ENCODE measurements at places on chromosomes 4 and X.

GRCh38 chr4:97123573-97123972 lies 1019.7 kb downstream of the STPG2 start:
- no peak for DNase-seq

- DNase-seq = no peak
Observed at GRCh38 chr4:159016593-159017024, 86.3 kb upstream of the RAPGEF2 start.

GRCh38 chr4:169963998-169964397 lies 62.2 kb downstream of the MFAP3L start:
- peak; percentile 26 for DNase-seq

GRCh38 chr4:5884796-5885195 lies 8.1 kb downstream of the CRMP1 start:
- DNase-seq = no peak

- DNase-seq = no peak
Observed at GRCh38 chr4:173626277-173626676, 96.2 kb upstream of the HAND2 start.

GRCh38 chr4:118680808-118681207 lies 4.4 kb upstream of the METTL14 start:
- DNase-seq = no peak

- no peak for DNase-seq
Observed at GRCh38 chrX:3603026-3603661, 110.3 kb downstream of the PRKX start.

- no peak for DNase-seq
Observed at GRCh38 chr4:113404841-113405240, 355.4 kb downstream of the ANK2 start.

DNA sequence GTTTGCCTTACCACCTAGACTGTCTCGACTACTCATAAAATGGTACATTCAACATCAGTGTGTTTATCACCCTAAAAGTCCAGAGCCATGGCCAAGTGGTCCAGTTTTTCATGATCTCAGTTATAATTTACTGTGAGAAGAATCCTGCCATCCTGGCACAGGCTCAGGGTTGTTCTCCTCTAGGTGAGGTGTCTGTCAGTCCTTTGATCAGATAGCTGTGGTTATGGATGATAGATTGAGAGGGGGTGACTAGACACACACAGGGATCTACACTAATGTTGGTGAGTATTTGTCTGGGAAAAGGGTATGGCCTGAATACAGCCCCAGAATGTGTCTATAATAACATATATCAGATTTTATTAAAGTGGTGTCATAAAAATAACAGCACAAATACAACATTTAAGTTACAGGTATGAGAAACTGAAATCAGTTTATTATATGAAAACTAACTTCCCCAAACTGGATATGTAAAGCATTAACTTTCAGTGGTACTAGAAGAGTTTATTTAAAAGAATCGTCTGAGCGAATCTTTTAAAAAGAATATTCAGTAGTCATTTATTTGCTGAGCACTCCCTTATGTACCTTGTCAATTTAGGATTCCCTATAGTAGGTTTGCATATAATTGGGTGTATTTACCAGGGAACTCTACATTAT lies 93.3 kb downstream of the STIM2 start:
- no peak for DNase-seq

DNA sequence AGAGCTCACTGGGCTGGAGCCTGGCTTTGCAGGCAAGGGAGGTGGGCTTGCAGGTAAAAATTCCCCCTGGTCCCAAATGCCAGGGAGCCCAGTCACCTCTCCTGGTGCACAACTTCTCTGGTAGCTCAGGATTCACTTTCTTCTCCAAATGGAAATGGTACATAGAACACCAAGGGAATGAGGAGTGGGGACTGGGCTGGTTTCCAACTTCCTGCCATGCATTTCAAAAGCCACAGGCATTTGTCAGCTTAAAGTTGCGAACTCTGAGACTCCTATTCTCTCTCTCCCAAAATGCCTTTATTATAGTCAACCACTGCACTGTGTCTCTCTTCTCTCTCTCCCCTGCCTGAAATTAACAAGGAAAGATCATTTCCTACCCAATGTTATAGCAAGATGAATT lies 177.3 kb downstream of the GRIA3 start:
- DNase-seq = no peak

DNA sequence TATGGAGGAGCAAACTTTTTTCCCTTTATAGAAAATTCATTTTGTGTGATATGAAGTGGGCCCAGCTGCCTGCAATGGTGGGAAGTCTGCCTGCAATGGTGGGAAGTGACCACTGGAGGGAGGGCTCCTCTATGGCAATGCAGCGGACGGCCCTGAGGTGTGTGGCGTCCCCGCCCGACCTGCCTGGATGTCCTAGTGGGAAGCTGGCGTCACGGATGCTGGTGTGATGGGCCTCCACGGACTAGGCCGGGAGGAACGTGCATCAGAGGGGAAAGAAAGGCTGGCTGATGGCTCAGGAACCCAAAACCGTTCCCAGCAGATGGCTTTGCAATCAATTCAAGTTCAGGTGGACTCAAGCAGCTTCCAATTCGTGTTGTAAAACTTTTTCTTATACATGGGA lies 177.9 kb downstream of the AFAP1 start:
- no peak for DNase-seq

- no peak for DNase-seq
Observed at GRCh38 chr4:140666889-140667614, 89.1 kb downstream of the TBC1D9 start.

DNA sequence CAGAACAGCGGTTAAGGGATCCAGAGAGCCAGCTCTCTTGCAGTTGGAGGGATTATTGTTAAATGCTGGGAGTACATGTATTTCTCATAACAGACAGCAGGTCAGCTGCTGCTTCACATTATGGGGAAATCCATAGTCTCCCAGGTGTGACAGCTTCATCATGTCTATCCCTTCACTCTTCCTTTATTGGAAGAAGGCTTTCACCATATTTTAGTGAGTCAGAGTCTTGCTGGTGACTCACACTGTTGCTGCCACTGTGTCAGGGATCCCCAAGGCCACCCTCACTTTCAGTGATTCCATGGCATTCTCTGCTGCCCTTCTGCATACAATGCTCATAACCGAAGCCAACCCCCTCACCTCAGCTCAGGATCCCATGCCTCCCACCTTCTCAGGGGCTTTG lies 32.9 kb upstream of the PAGE5 start:
- no peak for DNase-seq

DNA sequence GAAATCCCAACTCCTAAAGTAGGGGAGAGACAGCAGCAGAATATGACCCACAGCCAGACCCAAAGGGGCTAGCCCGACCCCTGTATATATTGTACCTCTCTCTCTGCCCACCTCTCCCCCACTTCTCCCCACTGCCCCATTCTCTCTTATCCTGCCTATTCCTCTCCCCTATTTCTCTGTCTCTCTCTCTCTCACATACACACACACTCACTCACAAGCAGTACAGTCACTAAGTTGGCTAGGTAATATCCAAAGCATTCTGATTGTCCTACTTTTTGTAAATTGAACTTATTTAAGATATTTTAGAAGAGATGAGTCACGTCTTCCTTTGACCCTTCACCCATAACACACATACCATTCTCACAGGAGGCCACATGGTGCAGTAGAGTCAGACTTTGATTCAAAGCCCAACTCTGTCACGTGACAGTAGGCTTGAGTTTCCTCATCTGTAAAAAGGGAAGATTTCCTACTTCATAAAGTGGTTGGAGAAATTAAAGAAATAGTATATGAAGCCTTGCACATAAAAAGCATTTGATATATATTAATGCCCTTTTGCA lies 29.5 kb downstream of the SRPX2 start:
- peak; percentile 71 for DNase-seq

GRCh38 chrX:71466979-71467523 lies 65.9 kb upstream of the OGT start:
- DNase-seq = no peak

DNA sequence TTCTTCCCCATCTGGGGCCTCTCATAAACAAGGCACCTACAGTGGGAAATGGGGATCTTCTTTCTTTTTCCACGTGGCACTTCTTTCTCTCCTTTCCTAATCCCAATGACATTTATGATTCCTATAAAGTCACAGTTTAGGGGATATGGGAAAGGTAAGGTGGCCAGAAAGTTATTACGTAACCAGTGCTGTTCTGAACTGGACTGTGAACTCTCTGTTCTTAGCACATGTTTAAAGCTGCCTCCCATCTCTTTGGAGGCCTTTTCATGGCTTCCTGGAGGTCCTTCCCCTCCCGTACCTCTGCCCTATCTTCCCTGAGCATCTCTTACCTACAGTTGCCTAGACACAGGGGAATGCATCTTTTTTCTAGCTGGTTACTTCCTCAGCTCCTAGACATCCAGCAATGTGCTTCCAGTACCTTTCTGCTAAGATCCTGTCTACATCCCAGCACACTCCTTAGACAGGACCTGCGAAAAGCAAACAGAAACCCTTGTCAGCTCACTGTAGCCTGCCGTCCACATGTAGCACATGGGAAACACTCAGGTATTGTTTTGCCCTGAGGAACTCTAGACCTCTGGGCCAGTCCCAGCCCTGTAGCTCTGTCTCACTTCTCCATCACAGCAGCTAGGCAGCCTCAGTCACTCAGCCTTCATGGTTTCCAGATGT lies 195.4 kb downstream of the NWD2 start:
- DNase-seq = no peak

DNA sequence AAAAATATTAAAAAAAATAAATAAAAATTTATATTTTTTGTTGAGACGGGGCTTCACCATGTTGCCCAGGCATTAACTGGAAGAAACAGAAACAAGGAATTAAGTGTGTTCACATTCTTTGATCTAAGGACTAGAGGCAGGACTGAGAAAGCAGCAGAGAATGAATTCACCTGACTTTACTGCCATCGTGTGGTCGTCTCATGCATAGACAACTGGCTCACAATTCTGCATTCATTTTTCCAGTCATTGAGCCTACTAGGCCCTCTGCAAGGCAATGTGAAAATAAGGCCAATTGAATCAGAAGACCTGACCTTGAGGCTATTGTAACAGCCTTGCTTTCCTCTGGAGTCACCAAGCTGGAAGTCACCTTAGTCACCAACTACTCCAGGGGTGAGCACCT lies 37.4 kb downstream of the LHFPL1 start:
- DNase-seq = no peak

DNA sequence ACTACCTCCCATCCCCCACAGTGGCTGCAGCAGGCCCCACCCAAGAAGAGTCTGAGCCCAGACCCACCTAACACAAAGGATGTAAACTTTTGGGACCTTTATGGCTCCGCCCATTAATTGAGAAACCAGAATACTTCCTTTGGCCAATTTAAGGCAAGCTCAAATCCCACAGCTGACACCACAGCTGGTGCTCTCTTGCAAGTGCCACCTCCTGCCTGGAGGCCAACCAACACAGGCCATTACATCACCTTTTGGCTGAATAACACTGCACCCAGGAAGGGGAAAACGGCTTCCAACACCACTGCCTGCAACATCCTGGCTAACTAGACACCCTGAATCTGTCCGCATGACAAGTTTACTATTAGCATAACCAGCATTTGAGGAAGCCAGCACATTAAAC lies 248.8 kb downstream of the PRDM5 start:
- no peak for DNase-seq

- no peak for DNase-seq
Observed at GRCh38 chr4:138494931-138495330, 252.8 kb upstream of the SLC7A11 start.

DNA sequence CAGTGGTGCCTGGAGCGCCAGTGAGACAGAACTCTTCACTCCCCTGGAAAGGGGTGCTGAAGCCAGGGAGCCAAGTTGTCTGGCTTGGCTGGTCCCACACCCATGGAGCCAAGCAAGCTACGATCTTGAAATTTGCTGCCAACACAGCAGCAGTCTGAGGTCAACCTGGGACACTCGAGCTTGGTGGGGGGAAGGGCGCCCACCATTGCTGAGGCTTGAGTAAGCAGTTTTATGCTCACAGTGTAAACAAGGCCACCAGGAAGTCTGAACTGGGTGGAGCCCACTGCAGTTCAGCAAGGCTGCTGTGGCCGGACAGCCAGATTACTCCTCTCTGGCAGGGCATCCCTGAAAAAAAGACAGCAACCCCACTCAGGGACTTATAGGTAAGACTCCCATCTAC lies 149.5 kb downstream of the EDA2R start:
- DNase-seq = no peak

DNA sequence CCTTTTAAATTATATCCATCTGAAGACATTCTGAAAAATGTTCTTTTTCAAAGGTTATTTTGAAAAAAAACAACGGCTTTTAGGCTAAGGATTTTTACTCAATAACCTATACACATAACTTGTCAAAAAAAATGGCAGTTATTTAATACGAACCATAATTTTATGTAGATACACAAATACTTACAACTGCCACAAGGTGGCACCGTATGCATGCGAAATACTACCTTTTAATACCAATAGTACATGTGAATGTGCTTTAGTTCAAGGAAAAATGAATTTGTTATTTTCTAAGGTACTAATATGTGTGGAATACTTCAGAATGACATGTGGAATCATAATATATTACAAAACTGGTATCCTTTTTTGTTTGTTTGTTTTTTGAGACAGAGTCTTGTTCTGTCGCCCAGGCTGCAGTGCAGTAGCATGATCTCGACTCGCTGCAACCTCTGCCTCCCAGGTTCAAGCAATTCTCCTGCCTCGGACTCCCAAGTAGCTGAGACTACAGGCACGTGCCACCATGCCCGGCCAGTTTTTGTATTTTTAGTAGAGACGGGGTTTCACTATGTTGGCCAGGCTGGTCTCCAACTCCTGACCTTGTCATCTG lies 4.6 kb upstream of the MAD2L1 start:
- DNase-seq = no peak

GRCh38 chr4:7591409-7592053 lies 156.8 kb upstream of the PSAPL1 start:
- no peak for DNase-seq

DNA sequence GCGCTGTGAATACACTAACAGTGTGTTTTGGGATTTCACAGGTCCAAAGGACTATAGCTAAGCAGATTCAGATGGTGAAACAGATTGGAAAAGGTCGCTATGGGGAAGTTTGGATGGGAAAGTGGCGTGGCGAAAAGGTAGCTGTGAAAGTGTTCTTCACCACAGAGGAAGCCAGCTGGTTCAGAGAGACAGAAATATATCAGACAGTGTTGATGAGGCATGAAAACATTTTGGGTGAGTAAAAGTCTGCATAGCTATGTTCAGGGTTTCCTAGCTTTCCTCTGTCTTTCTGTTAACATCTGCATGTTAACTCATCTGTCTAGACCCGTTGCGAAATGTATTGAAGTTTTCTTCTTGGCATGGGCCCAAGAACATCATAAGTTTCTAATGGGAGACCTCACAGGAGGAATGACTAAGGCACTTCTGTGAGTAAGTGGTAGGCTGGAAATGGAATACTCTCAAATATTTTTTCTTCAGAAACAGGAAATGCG lies 372.1 kb downstream of the BMPR1B start:
- DNase-seq = peak; percentile 100

DNA sequence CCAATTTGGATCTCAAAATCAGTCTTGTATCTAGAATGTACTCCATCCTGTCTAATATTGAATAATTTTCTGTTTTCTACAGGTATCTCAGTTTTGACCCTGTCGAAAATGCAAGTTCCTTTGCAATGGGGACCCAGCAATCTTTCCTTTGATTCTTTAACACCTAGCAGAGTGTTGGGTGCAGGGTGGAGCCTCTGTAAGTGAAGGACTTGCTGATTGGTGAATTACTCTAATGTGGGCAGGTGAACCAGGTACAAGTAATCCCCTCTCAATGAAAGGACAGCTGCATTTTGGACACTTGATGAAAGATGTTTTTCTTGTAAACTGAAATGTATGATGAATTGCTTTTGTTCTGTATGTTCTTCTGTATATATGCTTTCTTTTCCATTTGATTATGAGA lies 54.9 kb downstream of the NWD2 start:
- no peak for DNase-seq
